ENCODE measurements at places on chromosomes 5 and 9. TPM values are rescaled to one million over a fixed set of nuclear protein-coding genes. Genes with fewer than 3 reads are reported as not detected.

Gene FBLL1
- total RNA-seq = 0.21 TPM

Gene SLC36A2
- total RNA-seq = not detected

Gene PCDHB14
- not detected for total RNA-seq

Gene TAF1L
- 0.05 TPM for total RNA-seq

Gene SPINK13
- not detected for total RNA-seq

Gene WWC1
- not detected for total RNA-seq

Gene TRAF1
- 51.6 TPM for total RNA-seq

Gene TTF1
- 35.1 TPM for total RNA-seq

Gene MTMR12
- 23.9 TPM for total RNA-seq

Gene FBXL17
- total RNA-seq = 6.6 TPM

Gene GFI1B
- total RNA-seq = not detected

Gene HMCN2
- total RNA-seq = not detected

Gene ENTPD2
- 0.34 TPM for total RNA-seq

Gene SETD9
- total RNA-seq = 4.7 TPM

Gene GPR150
- total RNA-seq = 0.74 TPM

Gene ADRA1B
- not detected for total RNA-seq

Gene FBN2
- total RNA-seq = not detected

Gene GRM6
- not detected for total RNA-seq

Measured in activated CD8-positive, alpha-beta T cell treated with anti-CD3 and anti-CD28 coated beads, Interleukin-2, amount 10 ng/mL, durations not matched to agents 7 days and 5 days (primary cell).